Esophagus mucosa (tissue), 1 donor: ENCODE measurements at places on chromosomes 6 and 20. TPM values are rescaled to one million over a fixed set of nuclear protein-coding genes. Genes with fewer than 3 reads are reported as not detected.

- no peak for ATAC-seq
Observed at GRCh38 chr6:26474439-26474881, 16.7 kb downstream of the BTN2A1 start.

GRCh38 chr6:134590449-134590848 is 272.5 kb upstream of the SGK1 start:
- no peak for ATAC-seq

DNA sequence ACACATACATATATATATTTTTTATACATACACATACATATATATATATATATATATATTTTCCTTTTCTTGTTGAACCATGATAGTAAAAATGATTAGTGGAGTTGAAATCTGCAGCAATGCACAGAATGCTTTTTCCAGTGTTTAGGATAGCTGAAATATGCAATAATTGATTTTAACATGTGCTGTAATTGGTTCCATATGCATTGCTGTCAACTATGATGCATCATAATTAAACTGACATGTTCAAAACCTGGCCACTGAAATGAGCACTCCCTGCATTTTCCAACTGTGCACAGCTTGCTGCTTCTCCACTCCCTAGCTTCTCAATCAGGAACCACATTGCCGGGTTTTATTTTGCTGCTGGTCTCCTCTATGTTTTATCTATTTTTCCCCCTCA is 358.3 kb downstream of the PAX1 start:
- no peak for ATAC-seq

DNA sequence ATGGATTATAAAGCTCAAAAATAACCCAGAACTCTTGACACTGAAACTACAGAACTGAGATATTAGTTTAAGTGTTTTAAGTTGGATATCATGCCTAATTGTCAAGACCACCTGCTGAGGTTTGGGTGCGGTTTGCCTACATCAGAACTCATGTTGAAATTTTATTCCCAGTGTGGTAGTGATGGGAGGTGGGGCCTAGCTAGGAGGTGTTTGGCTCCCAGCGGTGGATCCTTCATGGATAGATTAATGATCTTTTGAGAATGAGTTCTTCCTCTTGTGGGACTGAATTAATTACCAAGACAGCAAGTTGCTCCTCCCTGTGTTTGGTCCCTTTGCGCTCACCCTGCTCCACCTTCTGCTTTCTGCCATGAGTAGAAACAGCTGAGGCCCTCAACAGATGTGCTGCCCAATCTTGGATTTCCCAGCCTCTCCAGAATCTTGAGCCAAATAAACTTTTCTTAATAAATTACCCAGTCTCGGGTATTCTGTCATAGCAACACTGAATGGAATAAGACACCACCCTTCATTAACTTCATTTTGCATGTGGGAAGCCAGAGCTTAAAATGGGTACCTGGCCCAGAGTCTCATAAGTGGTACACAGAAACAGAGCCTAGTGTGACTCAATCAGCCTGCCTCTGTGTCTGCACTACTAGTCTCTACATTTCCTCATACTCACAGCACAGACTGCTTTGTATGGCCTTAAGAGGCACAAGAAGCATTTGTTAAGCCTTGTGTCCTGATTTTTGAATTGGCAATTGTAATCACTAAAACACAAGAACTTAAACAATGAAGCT is 158.4 kb downstream of the IBTK start:
- ATAC-seq: no peak

IMPG1 gene
- not detected for total RNA-seq

TBC1D32 gene
- total RNA-seq: 6.0 TPM

- no peak for ATAC-seq
Observed at GRCh38 chr6:121523628-121524027, 88.2 kb downstream of the GJA1 start.

DNA sequence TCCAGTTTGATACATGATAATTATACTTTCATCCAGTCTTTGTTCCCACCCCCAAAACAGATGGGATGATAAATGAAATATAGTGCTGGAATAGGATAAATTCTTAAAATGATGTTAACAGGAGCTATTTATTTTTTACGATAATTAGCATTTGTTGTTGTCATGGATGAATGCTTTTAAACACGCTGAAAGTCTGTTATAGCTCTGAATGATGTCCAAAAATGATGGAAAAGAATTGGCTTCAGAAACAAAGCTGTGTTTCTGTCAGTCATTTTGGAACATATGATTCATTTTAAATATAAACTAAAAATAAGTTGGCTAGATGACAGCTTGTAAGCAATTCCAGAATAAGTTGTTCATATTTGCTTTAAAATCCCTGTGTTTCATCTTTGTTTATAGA is 237.4 kb downstream of the GRIK2 start:
- ATAC-seq: no peak

PGC gene
- total RNA-seq: not detected
